Frontal cortex (tissue), 4 donors: ENCODE measurements at places on chromosomes 3 and 15. TPM values are rescaled to one million over a fixed set of nuclear protein-coding genes. Genes with fewer than 3 reads are reported as not detected.

The PDE12 gene
- total RNA-seq: 17.5 TPM

The RFT1 gene
- total RNA-seq: 6.1 TPM

The PTX3 gene
- total RNA-seq: 16.7 TPM

The ISLR2 gene
- total RNA-seq: 113 TPM

The STAB1 gene
- 13.9 TPM for total RNA-seq

The MLH1 gene
- total RNA-seq: 53.8 TPM
